Naive thymus-derived CD8-positive, alpha-beta T cell (primary cell): ENCODE measurements at places on chromosomes 6 and 20. TPM values are rescaled to one million over a fixed set of nuclear protein-coding genes. Genes with fewer than 3 reads are reported as not detected.

- no peak for DNase-seq
- no peak overlapping the region for H3K4me3 ChIP-seq
- H3K4me1 ChIP-seq = peaks cover 50% of the 10 kb centered on the region
- peaks cover 1% of the 10 kb centered on the region for H3K36me3 ChIP-seq
- no peaks in the 10 kb centered on the region for H3K27me3 ChIP-seq
- H3K27ac ChIP-seq = peak overlapping the region; percentile 33
Measured at GRCh38 chr6:156866220-156867015, 89.2 kb downstream of the ARID1B start.

DNA sequence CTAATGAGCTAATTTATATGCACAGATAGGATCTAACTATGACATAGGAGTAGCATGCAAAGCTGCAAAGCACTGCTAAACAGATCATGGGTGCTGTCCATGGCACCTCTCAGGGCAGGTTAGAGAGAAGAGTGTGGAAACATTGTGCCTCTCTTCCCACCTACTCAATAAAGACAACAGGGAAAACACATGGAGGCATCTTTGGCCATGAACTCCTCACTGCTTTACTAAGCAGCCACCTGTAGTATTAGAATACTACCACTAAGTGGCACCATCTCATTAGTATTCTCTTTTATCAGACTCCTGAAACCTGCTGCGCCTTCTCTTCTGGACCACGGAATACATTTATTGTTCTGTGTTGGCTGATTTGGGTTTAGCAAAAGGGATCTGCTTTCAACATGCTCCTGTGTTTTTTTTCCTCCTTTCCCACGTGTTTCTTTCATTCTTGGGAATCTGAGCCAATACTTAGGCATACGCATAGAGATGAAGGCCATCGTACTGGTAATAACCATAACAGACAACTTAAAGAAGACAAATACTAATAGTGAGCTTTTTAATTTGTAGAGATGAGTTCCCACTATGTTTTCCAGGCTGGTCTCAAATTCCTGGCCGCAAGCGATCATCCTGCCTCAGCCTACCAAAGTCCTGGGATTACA lies 9.4 kb upstream of the HDDC2 start:
- H3K27me3 ChIP-seq = peaks cover 15% of the 10 kb centered on the region
- peaks cover 2% of the 10 kb centered on the region for H3K4me1 ChIP-seq
- H3K27ac ChIP-seq = no peak overlapping the region

- H3K27ac ChIP-seq = no peak overlapping the region
- peaks cover 18% of the 10 kb centered on the region for H3K27me3 ChIP-seq
- H3K36me3 ChIP-seq = peaks cover 5% of the 10 kb centered on the region
- no peak for DNase-seq
- H3K4me1 ChIP-seq = no peaks in the 10 kb centered on the region
Measured at GRCh38 chr20:56002908-56003800, 2.2 kb downstream of the CBLN4 start.

- no peaks in the 10 kb centered on the region for H3K4me1 ChIP-seq
- DNase-seq = no peak
- no peaks in the 10 kb centered on the region for H3K36me3 ChIP-seq
- H3K4me3 ChIP-seq = no peak overlapping the region
- no peaks in the 10 kb centered on the region for H3K27me3 ChIP-seq
- H3K27ac ChIP-seq = no peak overlapping the region
Measured at GRCh38 chr6:74964871-74965441, 240.9 kb downstream of the COL12A1 start.

DNA sequence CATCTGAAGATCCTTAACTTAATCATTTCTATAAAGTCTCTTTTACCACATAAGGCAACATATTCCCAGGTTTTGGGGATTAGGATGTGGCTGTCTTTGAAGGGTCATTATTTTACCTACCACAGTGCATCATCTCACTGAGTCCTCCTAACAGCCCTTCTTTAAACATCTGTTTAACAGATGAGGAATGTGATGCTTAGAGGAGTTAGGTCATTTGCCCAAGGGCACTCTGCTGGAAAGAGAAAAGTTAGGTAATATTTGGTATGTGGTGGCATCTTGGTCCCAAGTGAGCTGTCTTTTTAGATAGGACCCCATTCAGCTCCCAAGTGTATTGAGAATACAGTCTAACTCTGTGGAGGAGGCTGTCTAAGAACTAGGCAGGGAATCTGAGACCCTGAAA lies 11.0 kb downstream of the MMP24 start:
- peaks cover 19% of the 10 kb centered on the region for H3K27me3 ChIP-seq
- DNase-seq = no peak
- peaks cover 3% of the 10 kb centered on the region for H3K4me1 ChIP-seq

DNA sequence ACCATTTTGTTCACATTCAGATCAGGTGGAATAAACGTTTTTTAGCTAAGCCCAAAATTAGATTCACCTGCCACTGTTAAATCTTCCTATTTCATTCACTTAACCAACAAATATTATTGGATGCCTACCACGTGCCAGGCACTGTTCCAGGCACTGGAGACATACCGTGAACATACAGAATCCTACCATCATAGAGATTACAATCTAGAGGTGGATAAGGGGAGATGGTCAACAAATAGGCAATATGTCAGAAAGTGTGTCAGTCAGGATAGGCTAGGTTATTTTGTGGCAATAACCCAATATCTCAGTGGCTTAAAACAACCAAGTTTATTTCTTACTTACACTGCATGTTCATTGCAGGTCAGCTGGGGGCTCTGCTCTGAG lies 58.7 kb upstream of the REV3L start:
- H3K4me1 ChIP-seq = peaks cover 10% of the 10 kb centered on the region
- H3K4me3 ChIP-seq = no peak overlapping the region
- H3K27me3 ChIP-seq = no peaks in the 10 kb centered on the region
- H3K27ac ChIP-seq = no peak overlapping the region

DNA sequence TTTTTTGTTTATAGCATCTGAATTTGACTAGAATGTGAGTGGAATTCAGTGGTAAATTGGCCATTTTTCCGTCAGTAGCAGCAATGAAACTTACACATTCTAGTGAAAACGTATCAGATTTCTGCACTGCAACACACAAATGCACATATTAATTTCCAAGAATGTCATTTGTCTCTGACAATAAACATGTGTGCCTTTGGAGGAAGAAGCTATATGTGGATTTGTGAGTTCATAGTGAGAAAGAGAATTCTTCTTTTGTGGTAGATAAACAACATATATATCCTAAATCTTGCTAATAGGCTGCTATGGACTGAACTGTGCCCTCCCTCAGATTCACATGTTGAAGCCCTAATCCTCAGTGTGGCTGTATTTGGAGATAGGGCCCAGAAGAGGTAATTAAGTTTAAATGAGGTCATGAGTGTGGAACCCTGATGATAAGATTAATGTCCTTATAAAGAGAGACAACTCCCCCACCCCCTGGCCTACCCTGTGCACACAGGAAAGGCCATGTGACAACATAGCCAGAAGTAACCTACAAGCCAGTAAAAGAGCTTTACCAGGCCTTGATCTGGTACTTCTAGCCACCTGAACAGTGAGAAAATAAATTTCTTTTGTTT lies 200.2 kb upstream of the EYA4 start:
- H3K27ac ChIP-seq = no peak overlapping the region
- no peaks in the 10 kb centered on the region for H3K4me1 ChIP-seq
- DNase-seq = no peak
- H3K36me3 ChIP-seq = no peaks in the 10 kb centered on the region
- H3K27me3 ChIP-seq = peaks cover 5% of the 10 kb centered on the region

Gene ADTRP
- 7.4 TPM for total RNA-seq

Gene KHDC1
- 0.69 TPM for total RNA-seq

- H3K27ac ChIP-seq = no peak overlapping the region
- no peaks in the 10 kb centered on the region for H3K36me3 ChIP-seq
- peaks cover 3% of the 10 kb centered on the region for H3K27me3 ChIP-seq
- peaks cover 14% of the 10 kb centered on the region for H3K4me1 ChIP-seq
- DNase-seq = no peak
Measured at GRCh38 chr6:40854592-40854991, 184.4 kb downstream of the UNC5CL start.

Gene SRXN1
- total RNA-seq = 2.4 TPM

- peaks cover 13% of the 10 kb centered on the region for H3K27me3 ChIP-seq
- no peaks in the 10 kb centered on the region for H3K36me3 ChIP-seq
- DNase-seq = no peak
- H3K4me3 ChIP-seq = no peak overlapping the region
- H3K4me1 ChIP-seq = peaks cover 2% of the 10 kb centered on the region
Measured at GRCh38 chr20:48461091-48461734, 366.6 kb downstream of the PREX1 start.

Gene EDN1
- total RNA-seq = 0.47 TPM

DNA sequence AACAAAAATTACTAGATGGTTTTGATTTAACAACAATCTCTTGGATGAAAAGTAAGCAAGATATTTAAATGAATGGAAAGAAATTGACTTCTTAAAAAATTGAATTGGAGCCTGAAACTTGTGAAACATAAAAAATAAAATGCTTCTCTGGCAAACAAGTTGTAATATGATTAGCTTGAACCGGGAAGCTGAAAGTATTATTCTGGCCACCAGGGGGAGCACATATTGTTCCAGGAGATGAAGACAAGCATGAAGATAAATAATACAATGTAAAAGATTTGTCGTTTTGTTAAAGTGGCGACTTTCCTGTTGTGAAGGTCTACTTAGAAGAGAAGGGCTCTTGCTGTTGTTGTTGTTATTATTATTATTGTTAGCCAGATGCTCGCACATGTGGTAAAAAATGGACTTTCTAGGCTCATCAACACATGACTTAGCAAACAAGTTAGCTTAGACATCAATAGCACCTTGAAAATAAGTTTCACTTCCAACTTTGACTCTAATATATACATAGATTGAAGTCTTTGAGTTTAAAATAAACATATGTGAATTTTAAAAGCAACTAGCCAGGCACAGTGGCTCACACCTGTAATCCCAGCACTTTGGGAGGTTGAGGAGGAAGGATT lies 14.2 kb downstream of the PAX1 start:
- DNase-seq = no peak
- H3K27ac ChIP-seq = no peak overlapping the region
- no peak overlapping the region for H3K4me3 ChIP-seq
- H3K4me1 ChIP-seq = no peaks in the 10 kb centered on the region

Gene TCF21
- total RNA-seq = not detected

DNA sequence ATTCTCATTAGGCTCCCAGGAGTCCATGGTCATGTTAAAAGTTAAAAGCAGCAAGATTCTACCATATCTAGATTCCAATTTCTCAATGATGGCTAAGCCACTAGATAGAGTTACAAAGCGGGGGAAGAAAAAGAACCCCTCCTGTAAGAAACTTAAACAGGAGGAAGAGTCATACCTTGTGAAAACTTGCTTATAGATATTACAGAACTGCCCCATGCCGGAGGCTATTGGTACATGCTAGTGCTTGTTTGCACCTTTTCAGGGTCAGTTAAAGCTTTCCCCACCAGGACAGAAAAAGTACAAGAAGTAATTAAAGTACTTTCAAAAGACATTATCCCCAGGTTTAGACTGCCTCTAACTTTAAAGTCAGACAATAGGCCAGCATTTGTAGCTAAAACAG lies 15.5 kb upstream of the GSTA3 start:
- H3K36me3 ChIP-seq = no peaks in the 10 kb centered on the region
- peaks cover 12% of the 10 kb centered on the region for H3K27me3 ChIP-seq
- H3K4me1 ChIP-seq = no peaks in the 10 kb centered on the region
- no peak overlapping the region for H3K4me3 ChIP-seq

DNA sequence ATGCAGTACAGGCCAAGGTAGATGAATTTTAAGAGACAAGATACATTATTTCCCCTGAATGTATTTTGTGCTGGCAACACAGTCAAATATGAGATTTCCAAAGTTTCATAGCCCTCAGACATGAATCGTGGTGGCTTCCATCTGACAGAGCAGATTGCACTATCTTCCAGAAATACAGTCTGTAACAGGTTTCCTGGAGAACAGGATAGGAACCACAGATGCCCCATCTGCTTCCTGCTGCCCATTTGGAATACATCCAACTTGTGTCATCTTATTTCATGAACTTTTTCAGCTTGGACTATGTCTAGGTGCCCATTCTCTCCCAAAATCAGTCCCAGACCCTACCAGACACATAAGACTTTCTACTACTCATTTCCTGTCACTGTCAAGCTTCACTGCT lies 426.0 kb downstream of the KIF16B start:
- no peaks in the 10 kb centered on the region for H3K4me1 ChIP-seq
- DNase-seq = no peak
- H3K27me3 ChIP-seq = no peaks in the 10 kb centered on the region
